Left kidney (tissue), 8 donors: ENCODE measurements at places on chromosomes 7 and 10. TPM values are rescaled to one million over a fixed set of nuclear protein-coding genes. Genes with fewer than 3 reads are reported as not detected.

CASD1 gene
- 63.4 TPM for polyA plus RNA-seq

GNAT3 gene
- not detected for polyA plus RNA-seq

DNA sequence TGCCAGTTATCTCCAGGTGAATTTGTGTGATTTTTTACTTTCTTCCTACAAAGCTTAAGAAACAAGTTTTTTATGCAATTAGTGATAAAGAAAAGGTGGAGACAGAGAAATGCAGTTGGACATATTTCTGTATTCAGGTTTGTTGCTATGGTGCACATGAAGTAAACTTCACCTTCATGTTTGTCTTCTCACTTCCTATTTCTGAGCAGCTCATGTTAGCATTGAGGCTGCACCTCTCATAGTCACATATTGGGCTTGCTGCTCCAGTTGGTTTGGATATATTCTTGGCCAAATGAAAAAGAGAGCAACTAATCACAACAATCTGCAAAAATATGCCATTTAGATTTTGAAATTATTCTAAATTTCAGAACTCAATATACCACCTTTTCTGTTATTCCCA, 475.6 kb upstream of the ZWINT start:
- no peak for DNase-seq

DNA sequence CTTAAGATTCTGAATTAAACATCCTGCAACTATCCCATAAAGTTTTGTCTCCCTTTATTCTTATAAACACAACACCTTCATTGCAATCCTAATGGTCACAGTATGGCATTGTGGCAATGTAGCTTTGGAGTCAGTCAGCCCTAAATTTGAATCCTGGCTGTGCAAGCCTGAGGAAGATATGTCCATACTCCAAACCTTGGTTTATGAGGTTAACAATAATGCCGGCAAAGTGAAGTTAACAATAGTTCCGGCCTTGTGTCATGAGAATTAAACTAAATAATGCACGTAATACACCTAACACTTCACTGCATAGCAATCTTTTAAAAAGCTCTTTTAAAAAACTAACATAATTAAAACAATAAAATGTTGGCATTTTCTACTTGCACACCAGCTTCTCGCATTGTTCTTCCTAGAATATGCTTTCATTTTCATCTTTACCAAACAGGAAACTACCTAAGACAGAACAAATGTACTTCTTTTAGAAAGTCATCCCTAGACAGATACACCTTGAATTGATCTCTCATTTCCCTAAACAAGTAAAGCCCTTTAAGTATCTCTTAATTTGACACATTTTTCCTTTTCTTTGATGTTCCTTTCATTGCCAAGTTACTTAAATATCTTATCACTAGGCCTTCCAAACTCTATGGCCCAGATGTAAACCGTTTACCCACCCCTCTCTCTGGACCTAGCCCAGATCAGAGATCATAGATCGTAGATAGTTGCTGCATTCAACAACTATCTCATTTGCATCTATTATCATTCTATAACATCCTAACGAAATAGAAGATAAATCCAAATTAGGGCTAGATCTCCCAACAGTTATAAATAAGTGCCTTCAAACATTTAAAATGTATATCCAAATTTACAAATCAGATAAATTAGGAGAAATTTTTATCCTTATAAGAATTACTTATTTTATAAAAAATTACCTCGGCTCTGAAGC, 66.7 kb downstream of the CREB3L2 start:
- no peak for DNase-seq

DNA sequence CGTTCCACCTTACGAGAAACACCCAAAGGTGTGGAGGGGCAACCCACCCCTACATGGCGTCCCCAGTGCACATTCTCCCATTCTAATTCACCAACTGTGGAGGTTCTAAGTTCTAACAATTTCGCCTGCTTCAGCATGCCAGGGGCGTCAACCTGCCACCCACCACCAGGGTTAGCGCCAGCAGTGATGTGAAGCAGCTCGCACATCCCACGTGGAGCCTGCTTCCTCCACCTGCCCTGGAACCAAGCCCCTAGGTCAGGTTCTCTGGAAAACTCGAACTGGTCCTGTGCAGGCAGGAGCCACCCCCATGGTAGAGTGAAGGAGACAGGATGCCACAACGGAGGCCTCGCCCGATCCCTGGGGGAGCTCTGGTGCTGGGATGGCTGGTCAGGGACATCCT, 33.3 kb upstream of the FXYD4 start:
- DNase-seq, result no peak

RBP3 gene
- 0.10 TPM for polyA plus RNA-seq

- DNase-seq, result no peak
Observed at GRCh38 chr7:55558962-55559920, 13.1 kb downstream of the VOPP1 start.

FZD1 gene
- 53.5 TPM for polyA plus RNA-seq

DNA sequence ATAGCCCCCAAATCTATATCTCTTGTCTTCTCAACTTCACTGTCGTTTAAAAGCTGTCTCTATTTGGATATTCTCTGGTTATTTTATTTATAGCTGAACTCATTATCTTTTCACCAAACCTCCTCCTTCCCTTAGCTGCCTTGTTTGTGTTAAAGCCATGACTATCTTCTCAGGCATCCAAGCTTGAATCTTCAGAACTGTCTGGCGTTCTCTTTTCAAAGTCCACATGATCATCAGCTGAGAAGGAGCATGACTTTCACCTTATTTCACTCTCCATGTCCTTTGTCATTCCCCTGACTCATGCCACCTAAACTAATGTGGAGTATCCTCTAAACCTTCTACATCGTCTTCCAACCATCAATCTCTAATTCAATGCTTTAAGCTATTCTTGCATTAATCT, 5.7 kb upstream of the GLCCI1 start:
- no peak for DNase-seq

DNA sequence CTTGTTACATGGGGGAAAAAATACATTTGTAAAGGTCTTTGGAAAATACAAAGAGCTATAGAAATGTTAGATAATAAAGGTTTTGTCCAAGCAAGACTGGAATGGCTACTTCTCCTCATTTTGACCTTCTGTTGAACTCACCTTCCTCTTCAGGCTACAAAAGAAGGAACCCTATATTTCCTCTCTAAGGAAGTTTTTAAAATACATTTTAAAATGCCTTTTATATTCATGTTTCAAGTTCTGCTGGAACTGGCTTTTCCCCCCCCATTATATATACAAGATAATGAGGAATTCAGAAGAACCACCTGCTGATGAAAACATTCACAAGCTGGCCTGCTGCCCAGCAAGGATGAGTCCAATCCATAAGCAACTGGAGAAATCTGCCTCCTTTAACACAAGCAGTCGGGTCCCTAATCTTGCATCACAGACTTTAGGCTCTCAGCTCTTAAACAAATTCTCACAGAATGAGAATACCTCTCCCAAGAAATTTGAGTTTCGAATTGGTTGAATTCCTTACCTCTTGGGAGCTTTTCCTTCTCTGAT, 44.6 kb downstream of the MTERF1 start:
- DNase-seq, result no peak

DNA sequence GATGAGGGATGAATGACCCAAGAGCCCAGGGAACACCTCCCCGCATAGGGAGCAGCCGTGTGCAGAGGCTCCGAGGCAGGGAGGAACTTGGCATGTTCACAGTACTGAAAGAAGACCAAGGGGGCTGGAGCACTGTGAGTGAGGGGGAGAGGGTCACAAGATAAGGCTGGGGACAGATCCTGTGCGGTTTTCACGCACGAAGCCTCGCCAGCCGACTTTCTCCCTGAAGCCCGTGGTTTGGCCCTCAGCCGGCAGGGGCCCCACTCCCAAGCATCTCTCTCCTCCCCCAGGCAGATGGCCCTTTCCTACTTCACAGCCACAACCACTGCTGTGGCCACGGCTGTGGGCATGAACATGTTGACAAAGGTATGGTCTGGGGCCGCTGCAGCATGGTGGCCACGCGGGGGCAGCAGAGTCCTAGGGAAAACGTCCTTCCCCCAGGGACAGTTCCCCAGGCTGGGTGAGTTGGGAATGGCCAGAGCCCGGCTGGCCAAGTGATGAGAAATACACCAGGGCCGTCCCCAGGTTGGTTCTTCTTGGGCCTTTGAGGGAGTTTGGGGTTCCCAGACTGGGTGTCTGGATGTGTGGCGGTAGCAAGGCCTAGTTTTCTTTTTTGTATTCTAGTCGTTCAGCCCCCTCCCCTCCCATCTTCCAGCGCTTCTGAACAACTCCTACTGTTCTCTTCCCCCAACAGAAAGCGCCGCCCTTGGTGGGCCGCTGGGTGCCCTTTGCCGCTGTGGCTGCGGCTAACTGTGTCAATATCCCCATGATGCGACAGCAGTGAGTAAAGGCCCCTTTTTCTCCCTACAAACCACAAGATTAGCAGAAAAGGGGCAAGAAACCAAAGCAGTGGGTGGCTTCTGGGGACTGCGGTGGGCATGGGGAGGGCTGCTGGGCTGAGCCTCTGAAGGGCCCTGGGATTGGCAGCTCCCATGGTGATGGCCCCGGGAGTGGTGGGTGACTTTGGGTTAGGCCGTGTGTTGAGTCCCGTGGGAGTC, 14.4 kb upstream of the WBP1L start:
- DNase-seq, result no peak

DNA sequence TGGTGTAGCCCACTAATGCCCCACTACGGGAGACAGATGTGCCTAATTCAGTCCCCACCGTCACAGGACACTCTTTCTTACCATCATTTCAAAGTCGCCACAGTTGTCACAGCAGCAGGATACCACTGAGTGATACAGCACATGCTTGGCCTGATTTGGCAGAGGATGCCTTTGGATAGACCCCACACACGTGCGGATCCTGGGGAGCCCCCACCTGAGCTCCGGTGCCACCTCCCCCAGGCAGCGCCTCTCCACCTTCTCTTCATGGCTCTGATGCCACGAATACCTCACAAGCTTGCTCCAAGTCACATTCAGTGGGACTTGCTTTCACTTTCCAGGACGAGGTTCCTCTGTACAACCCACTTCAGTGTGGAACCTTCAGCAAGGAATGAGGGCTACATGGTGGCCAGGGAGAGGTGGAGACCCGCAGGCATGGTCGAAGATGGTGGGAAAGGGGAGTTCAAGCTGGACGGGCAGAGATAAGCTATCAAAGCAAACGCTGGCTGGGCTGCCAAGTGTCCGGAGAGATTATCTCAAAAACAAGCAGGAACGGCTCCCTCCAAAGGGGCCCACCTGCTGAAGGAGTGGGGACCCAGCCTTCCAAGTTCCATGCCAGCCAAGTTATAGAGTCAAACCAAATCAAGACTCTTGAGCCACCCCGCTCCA, 107.4 kb downstream of the ZRANB1 start:
- DNase-seq, result no peak

GRCh38 chr10:45461034-45461433, 87.0 kb downstream of the ALOX5 start:
- DNase-seq, result no peak
